ENCODE measurements at places on chromosomes 4 and X.

- DNase-seq: no peak
Observed at GRCh38 chrX:49256268-49256995, 8.1 kb downstream of the FOXP3 start.

- DNase-seq: no peak
Observed at GRCh38 chr4:165613581-165613980, 234.8 kb downstream of the CPE start.

- no peak for DNase-seq
Observed at GRCh38 chrX:39856472-39857121, 241.2 kb downstream of the BCOR start.

GRCh38 chr4:142923619-142924018 is 77.5 kb upstream of the INPP4B start:
- no peak for DNase-seq

DNA sequence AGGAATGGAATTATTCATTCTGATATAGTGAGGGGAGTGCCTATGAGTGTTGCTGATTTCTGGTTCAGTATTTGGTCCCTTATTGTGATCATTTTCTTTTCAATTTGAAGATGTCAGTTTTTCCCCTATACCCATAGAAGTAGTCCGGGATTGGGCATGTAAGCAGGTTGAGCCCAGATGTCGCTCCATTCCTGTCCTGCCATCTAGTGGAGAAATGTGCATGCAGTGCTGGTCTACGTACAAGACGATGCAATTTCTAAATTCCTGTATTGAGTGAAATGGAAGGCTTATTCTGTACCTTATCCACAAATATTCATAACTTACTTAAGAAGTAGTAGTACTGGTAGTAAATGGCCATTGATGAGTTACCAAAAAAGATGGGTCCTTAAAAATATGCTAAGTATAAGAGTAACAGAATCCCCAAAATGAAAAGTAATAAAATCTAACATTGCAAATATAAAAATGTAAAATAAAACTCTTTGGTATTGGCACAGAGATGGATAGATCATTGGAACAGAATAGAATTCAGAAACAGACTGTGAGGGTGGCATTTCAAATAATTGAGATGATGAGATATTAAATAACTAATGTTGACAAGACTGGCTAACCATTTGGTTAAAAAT is 60.9 kb downstream of the UGT8 start:
- peak; percentile 75 for DNase-seq

DNA sequence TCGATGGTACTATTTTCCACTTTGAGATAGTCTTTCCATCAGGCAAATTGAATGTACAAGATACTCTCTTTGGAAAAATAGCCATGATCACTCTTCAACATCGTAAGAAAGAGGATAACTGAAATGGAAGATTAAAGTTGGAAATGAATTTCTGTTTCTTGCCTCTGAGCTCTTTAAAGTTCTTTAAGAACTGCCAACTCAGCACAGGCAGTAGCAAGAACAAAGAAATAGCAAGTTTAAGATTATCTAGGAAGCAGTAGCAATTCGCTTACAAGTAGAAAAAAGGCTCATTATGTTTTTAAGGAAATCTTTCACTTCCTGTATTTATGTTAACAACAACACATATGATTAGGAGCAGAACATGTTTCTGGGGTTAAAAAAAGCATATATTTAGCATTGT is 127.6 kb downstream of the CDS1 start:
- DNase-seq: no peak

GRCh38 chr4:152848508-152848907 is 68.8 kb downstream of the ARFIP1 start:
- DNase-seq: no peak

DNA sequence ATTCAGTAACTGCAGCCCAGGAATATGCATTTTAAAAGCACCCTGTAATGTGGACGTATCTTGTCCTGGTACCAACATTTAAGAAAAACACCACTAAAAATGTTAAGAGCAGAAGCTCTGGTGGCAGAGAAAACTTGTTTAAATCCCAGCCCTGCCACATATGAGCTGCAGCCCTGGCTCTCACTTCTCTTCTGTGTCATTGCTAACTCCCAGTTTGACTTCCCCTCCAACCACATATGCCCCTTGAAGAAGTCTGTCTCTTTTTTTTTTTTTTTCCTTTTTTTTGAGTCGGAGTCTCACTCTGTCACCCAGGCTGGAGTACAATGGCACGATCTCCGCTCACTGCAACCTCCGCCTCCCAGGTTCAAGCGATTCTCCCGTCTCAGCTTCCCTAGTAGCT is 14.8 kb downstream of the LHFPL1 start:
- DNase-seq: no peak

DNA sequence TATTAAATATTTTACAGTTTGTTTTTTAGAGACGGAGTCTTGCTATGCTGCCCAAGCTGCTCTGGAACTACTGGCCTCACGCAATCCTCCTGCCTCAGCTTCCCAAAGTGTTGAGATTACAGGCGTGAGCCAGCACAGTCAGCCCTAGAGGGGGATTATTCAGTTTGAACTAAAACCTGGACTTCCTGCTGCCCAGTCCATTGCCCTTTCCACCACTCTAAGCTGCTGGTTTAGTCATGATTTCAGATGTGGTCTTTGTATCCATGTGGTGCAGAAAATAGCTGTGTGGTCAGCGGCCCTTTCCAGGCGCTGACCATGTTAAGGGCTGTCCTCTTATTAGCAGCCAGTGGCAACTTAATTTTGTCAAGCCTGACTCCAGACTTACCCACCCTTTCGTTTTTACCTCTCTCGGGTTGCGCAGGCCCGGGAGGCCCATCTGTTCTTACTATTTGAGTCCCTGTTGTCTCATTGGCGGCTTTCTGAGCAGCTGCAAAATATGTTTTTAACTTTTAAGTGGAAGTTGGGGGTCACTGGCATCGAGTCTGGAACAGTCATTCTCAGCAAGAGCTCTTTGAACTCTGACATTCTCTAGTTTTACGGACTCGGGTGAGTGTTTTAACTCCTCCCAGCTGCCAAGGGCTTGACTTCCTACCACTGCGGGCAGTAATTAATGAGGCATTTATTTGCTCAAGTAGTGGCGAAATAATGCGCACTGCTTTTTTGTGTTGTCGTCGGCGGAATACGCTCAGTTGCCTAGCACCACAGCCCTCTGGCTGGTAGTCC is 773 bp upstream of the VMA21 start:
- DNase-seq: no peak

GRCh38 chrX:110086916-110087484 is 84.1 kb downstream of the TMEM164 start:
- DNase-seq: no peak

DNA sequence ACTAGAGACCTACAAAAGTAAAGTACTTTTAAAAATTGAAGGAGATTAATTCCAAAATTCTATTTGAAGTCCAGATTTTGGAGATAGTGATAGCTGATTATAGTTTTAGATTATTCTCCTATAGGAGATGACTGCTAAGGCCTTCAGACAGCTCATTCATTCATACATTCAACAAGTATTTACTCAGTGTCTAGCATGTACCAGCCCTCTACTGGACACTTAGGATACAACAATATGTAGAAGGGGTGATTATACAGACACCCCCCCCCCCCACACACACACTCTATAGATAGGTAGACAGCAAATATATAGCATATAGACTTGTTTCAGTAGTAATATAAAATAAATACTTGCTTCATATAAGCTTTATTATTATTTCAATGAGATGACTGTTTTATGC is 60.4 kb upstream of the TAF9B start:
- DNase-seq: no peak

DNA sequence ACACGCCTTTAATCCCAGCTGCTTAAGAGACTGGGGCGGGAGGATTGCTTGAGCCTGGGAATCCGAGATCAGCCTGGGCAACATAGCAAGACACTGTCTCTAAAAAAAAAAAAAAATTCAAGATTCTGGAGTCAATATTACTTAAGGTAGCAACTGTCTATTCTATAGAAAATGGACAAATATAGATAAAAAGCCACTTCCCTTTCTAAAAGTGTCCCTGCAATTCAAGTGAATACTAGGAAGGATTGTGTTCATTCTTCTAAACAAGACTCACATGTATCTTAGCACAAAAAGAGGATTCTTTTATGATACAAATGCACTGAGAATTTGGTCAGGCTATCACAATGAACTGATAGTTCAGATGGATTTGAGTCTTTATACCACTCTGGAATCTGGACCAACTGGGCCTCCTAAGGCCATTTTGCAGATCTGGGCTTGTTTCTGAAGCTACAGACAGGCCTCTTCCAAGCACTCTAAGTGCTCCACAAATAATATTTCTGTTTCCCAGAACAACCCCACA is 7.0 kb downstream of the PKD2 start:
- no peak for DNase-seq

DNA sequence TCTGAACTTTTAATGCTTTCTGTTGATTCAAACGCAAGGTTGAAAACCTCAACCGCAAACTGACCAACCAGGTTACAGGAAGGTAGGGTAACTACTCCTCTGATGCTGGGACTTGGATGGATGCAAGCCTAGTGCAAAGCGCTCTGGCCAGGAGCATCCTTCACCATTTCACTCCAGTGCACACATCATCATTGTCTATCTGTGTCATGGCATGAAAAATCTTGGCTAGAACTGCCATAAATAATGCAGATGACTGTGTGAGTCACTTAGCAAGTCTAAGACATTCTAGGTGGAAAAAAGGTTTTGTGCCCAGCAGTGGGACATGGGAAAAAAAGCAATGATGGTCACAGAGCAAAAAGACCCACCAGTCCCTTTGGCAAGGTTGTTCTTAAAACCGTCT is 10.9 kb downstream of the ADGRA3 start:
- DNase-seq: no peak

DNA sequence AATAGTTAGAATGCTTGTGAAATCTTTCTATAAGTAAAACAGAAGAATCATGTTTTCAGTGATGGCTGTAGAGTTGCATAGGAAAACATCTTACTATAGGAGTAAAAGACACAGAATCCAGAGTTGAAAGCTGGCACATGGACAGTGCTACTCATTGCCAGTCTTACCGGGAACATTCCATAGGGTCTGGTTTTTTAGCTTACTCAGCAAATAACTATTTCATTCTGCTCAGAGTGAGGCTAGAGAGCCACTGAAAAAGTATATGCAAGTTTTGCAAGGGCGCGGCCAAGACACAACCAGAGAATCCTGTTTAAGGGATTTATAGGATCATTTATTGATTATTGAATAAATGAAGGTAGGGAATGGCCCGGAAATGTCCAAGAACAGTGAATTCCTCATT is 60.3 kb downstream of the MTHFD2L start:
- no peak for DNase-seq

DNA sequence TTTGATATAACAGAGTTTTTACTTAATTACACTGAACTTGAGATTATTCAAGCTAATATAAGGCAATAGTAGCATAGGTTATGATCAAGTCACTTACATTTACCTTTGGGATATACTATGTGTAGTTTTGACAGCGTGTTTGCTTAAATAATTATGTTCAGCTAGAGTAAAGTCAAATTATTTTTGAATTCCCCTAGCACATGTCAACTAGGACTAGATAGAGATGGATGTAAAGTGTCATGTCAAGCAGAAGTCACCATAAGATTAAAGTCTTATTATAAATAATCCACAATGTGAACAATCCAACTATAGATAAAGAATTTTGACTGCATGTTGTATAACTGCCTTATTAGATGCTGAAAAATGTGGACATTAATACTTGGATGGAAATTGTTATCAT is 665.2 kb downstream of the GRID2 start:
- no peak for DNase-seq

DNA sequence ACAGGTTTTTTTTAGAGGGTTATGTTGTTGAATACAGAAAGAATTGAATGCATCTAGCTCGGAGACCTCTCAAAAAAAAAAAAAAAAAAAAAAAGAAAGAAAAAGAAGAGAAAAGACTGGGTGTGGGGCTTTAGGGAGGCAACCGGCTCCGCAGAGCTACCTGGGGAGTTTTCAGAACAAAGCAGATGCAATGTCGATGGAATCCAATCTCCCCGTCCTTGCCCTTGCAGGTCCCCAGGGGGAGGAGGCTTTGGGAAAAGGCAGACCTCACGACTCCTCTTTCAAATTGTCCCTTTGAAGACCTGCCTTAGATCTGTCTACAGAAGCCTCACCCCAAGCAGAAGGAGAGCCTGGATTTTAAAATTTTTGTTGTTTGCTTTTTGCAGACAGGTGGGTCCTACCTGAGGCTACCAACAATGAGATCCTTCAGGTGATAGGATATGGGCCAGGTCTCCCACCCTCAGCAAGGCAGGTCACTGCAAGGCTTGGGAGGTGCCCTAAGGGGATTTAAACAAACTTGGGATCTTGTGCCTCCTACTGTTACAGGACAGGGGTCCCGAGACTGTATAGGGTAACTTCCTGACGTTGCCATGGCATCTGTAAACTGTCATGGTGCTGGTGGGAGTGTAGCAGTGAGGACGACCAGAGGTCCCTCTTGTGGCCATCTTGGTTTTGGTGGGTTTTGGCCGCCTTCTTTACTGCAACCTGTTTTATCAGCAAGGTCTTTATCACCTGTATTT is 75.2 kb upstream of the PRKX start:
- DNase-seq: no peak

DNA sequence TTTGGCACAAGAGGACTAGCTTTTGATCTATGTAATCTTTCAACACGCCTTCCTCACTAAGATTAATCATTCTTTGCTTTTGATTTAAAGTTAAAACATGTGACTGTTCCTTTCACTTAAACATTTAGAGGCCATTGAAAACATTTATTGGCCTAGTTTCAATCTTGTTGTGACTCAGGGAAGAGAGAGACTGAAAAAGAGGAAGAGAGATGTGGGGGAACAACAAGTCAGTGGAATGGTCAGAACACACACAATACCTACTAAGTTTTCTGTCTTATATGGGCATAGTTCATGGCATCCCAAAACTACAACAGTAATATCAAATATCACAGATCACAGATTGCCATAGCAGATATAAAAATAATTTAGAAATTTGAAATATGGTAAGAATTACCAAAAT is 812.9 kb upstream of the AGA start:
- no peak for DNase-seq

DNA sequence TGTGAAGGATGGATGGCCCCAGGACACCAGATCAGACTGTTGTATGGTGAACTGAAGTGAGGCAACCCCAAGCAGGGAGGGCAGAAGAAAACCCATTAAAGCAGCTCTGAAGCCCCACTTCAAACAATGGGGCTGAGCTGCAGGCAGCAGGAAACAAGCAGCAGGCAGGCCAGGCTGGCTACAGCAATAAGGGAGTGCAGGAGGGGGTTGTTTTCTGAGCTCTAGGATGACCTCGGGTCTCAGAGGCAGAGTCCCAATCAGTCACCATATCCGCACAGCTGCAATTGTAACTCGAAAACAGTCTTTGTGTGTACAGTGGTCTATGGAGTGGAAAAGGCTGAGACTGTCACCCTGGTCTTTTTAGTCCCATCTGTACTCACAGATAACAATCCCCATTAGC is 90.4 kb downstream of the COL4A6 start:
- DNase-seq: no peak

- DNase-seq: no peak
Observed at GRCh38 chrX:112759966-112760365, 80.2 kb upstream of the LHFPL1 start.

All from colonic mucosa (tissue), 4 donors.